AG04450 (cell line): ENCODE measurements at places on chromosomes 2 and 18. TPM values are rescaled to one million over a fixed set of nuclear protein-coding genes. Genes with fewer than 3 reads are reported as not detected.

DNA sequence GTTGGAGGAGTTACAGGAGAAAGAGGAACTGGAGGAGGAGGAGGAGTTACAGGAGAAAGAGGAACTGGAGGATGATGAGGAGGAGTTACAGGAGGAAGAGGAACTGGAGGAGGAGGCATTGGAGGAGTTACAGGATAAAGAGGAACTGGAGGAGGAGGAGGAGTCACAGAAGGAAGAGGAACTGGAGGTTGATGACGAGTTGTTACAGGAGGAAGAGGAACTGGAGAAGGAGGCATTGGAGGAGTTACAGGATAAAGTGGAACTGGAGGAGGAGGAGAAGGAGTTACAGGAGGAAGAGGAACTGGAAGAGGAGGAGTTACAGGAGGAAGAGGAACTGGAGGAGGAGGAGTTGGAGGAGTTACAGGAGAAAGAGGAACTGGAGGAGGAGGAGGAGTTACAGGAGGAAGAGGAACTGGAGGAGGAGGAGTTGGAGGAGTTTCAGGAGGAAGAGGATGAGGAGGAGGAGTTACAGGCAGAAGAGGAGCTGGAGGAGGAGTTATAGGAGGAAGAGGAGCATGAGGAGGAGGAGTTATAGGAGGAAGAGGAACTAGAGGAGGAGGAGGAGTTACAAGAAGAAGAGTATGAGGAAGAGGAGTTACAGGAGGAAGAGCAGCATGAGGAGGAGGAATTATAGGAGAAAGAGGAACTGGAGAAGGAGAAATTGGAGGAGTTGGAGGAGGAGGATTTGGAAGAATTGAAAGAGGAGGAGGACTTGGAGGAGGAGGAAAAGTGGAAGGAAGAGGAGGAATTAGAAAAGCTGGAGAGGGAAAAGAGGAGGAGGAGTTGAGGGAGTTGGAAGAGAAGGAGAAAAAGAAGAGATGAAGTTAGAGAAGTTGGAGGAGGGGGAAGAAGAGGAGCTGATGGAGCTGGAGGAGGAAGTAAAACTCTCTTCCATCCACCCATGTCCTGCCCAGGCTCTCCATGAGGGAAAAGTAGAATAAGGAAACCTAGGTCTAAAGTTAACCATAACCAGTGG lies 37.2 kb downstream of the CLASP1 start:
- DNase-seq: no peak

- no peak for DNase-seq
Observed at GRCh38 chr2:73897934-73898333, 5.1 kb downstream of the ACTG2 start.

DNA sequence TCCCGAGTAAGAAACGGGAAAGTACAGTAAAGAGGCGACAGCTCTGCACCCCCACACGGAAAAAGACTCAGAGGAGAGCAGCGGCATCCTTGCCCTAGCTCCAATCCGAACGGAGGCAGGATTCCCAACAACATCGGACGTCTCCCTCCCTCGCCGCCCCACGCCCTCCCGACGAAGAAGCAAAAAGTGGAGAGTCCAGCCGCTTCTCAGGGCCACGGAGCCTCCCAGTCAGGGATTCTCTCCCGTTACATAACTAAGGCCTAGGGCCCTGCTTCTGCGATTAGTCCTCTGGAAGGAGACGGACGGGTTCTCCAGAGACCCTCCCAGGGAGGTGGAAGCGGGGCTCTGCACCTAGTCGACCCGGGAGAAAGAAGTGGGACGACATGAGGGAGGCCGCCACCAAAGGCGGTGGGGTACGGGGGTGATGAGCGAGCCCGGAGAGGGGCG lies 587 bp downstream of the SUMO1 start:
- no peak for DNase-seq

DNA sequence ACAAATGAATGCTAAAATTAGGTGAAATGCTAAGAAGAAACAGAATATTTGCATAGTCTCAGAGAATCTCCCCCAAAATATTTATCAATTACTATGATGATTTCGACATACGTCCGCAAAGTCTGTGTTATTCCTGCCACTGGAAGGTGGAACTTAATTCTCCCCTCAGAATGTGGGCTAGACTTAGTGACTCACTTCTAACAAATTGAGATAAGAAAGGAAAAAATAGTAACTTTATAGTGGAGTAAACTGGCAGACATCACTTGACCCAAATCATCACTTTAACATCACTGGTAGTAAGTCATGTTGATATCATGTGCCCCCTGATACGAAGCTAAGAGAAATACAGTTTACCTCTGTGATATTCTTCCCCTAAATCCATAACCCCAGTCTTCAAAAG lies 23.5 kb downstream of the HADHB start:
- no peak for DNase-seq

The COL4A4 gene
- 0.05 and 0.06 TPM in 2 replicates for polyA plus RNA-seq

DNA sequence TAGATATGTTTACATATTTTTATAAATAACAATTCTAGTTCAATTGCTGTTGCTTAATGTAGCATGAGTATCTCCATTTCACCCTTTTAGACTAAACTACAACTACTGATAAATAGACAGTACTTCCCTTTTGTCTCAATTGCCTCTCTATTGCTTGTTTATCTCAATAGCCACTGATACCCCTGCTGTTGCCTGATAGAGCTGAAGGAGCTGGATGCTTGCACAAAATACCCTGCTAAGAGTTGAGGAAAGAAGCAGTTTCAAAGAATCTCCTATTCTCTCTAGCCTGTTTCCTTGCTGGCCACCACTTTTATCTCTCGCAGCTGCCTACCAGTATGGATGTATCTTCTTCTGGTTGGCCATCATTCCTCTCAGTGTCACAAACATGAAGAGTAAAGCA lies 16.9 kb upstream of the ZNF804A start:
- DNase-seq: no peak

The RNF125 gene
- 0.37 and 0.41 TPM in 2 replicates for polyA plus RNA-seq

- no peak for DNase-seq
Observed at GRCh38 chr2:209441541-209441940, 17.7 kb downstream of the MAP2 start.

DNA sequence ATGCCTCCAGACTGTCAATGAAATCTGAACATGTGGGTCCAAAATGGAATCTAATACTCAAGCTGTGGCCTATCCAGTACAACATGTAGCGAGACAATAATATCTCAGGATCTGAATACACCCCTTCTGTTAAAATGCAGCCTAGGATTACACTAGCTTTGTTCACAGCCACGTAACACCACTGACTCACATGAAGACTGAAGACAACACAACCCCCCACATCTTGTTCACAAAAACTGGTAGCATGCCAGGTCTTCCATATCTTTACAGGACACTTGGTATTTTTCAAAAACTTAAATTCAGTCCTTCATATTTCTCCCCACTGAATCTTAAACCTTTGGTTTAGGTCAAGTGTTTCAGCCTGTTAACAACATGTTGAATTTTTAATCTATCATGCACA lies 84.2 kb downstream of the SLC8A1 start:
- DNase-seq: no peak

The RTKN gene
- 12.6 and 12.7 TPM in 2 replicates for polyA plus RNA-seq

The FAM124B gene
- polyA plus RNA-seq: not detected in 2 replicates

DNA sequence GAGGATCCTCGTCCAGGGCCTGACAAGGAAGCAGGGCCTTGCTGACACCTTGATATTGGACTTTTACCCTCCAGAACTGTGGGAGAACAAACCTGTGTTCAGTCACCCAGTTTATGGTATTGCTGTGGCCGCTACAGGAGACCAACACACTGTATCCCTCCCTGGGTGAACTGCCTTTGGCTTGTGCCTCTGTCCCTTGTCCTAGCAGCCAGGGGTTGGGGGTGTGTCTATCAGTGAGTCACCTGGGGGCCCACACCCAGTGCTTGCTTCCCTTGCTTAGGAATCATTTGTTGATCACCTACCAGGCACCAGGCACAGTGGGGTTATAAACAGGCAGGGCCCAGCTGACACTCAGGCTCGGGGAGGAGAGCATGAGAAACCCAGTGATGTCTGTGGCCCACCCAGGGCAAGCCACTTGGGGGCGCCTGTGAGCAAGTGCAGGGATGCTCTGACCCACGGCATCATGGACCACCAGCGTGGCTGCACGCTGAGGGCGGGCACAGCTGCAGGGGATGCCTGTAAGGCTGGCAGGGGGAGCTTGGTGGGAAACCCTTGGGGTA lies 17.1 kb downstream of the TMEM185B start:
- DNase-seq: no peak

DNA sequence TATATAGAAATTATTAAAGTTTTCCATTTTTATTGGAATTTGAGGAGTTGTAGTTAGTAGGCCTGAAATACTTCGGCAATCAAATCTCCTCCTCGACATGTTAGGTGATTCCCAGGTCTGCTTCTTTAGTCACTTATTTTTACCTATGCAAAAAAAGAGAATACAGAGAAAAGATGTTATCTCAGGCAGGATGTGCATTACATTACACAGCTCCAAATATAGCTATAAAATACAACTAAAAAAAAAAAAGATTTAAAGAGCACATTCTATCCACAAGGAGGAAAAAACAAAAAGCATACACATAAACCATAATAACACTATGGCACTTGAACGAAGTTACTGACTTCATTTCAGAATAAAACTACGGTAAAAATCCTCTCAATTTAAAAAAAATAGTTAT lies 8.1 kb downstream of the STK17B start:
- DNase-seq: no peak

DNA sequence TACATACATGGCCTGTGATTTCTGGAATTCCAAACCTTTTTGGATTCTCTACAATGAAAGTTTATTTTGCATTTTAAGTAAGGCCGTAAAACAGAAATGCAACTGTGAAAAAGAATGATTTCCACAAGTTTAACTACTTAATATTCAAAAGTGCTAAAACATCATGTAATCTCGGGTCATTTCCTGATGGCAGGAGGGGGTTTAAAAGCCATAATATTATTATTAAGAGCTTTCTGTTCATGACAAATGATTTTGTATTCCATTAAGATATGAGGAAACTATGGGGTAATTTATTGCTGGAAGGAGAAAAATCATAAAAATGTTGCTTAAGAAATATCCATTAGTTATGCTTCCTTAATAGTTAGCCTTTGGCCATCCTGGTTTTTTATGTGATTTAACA lies 65.7 kb downstream of the COL4A3 start:
- DNase-seq: no peak

DNA sequence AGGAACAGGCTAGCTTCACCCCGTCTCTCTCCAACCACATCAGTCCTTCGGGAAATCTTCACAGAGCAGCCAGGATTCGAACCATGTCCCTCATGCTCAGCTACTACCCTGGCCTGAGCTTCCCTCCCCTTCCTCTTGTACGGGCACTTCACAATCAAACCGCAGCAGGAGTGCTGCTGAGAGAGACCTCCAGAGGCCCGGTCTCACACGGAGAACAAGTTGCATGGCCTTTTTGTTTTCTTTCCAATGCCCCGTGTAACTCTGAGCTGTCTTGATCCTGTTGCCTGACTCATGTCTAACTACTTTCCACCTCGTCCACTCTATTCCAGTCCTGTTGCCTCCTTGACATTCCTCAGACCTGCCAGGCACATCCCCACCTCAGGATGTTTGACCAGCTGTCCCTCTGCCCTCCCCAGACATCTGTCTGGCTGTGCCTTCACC lies 25.4 kb downstream of the FBLN7 start:
- no peak for DNase-seq

- no peak for DNase-seq
Observed at GRCh38 chr2:44397447-44398175, 35.9 kb downstream of the CAMKMT start.

DNA sequence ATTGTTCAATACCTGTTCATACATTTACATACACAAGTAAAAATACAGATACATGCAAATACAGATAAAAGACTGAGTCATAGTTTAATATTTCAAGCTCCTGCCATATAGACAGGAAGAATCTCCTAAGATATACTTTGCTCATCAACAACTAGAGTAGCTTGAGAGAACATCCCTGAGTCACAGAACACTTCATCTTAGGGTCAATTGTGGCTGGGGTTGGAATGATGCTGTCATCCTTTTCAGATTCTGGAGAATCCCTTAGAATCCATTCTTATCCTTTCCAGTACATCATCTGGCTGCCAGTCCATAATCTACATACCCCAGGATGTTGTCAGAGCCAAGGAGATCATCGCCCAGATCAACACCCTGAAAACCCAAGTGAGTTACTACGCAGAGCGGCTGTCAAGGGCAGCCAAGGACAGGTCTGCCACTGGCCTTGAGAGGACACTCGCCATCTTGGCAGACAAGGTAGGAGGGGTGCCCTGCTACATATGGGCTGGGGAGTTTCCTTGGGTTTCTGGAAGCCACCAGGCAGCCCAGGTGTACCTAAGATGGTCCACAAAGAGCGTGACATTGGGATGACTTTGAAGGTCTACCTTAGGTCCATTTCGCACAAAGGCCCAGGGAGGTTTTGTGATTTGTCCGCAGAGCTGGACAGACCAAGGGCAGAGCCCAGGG lies 55.7 kb downstream of the COA5 start:
- peak; percentile 20 for DNase-seq

DNA sequence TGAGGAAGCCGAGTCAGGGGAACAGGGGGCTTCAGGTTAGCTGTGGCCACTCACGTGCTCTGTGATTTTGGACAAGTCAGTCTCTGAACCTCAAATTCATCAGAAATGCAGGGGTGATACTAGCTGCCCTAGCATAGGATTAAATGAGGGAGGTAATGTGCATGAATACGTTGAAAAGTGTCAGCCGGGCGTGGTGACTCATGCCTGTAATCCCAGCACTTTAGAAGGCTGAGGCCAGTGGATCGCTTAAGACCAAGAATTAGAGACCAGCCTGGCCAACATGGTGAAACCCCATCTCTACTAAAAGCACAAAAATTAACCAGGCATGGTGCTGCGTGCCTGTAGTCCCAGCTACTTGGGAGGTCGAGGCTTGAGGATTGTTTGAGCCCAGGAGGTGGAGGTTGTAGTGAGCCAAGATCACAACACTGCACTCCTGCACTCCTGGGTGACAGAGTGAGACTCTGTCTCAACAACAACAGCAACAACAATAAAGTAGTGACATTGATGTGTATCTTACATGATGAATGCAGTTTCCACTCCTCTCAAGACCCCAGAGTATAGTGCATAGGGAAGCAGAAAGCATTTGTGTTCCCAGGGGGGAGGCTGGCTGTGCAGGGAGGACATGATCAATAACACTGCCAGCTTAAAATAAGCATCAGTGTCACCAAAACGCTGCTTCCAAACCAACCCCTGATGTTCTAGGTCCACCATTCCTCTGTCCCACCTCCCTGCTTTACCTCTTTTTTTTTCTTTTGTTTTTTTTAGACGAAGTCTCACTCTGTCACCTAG lies 68.8 kb downstream of the HNRNPLL start:
- DNase-seq: no peak

The SP140 gene
- 0.73 and 1.5 TPM in 2 replicates for polyA plus RNA-seq

DNA sequence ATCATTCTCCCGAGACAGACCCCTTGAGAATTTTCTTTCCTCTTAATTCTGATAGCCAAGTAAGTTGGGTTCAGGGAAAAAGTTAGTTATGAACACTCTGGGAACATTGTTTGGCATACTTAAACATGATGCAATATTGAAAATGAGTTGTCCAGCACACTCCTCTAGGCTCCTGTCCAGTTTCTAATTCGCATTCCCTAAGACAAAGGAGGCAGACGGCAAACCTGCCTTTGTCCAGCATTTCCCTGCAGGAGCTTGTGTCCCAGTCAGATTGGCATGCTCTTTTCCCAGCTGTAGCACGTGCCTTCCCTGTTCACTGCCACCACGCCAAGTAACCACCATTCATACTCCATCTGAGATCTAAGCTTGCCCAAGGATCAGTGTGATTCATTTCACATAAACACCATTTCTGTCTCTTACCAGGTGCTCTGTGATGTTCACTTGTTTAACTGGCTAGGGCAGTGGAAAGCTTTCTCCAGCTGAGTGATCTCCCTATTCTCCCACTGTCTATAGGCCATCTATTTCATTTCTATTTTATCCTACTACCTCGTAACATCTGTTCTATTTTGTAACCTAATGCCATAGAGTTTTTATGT lies 150.0 kb upstream of the EPB41L3 start:
- no peak for DNase-seq

GRCh38 chr2:54240515-54241469 lies 15.2 kb downstream of the TSPYL6 start:
- DNase-seq: no peak

GRCh38 chr2:209086761-209087160 lies 337.1 kb upstream of the MAP2 start:
- DNase-seq: no peak
